DND-41 (cell line): ENCODE measurements at places on chromosomes 6 and 20.

DNA sequence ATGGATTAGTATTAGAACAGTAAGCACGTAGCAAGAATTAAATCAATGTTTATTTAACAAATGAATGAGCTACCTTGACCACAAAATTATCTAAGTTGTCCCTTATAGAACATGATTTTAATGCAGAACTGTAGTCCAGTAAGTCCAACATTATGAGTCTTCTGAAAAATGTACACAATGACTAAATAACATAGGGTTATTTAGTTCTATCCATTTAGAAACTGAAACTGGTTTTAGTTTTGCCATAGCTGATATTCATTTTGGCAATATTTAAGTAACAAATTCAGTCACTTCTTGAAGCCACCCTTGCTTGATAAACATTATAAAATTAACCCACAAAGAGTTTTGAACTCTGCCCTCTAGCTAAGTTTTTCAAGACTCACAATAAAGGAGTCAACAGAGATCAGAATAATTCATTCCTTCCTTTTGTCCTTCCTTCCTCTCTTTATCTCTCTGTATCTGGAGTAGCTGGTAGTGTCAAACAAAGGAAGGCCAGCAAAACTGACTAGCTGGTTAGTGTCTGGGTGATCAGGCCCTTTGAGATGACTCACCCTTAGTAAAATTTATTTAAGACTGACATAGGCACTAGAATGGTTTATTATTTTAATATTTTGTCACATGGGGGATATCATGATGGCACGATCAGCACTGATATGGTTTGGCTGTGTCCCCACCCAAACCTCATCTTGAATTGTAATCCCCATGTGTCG is 115.1 kb downstream of the BTBD9 start:
- no peak for DNase-seq

DNA sequence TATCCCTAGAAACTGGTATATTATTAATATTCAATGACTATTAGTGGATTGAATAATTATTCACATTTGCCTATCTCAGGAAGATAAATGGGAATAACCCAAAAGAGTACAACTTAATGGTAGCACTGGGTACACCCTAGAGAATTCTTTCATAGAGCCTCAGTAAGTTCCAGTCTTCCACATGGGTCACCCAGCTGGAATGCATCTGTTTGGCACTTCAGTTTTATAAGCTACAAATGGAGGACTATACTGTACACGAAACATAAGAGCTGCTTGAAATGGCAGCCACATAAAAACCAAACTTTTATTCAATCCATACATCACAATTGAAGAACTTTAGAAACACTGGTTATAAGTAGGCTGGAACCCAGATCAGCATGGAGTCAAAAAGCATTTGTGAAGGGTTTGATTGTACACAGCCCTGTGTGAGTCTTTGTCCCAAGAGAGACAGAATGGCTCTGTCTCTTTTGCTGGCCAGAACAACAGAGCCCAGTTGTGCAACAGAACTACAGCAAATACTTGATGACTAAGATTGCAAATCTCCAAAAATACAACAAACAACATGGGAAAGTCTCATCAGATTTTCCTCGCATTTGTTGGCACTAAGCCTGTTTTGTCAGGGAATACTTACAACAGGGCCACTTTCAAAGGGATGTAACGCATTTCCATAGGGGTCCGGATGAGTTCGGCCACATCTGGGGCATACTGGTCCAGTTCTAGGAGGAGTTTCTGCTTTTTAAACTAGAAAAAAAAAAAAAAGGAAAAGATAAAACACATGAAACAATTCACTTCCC is 39.5 kb downstream of the PIGU start:
- no peak for DNase-seq

- no peak for DNase-seq
Observed at GRCh38 chr6:148869585-148869984, 122.8 kb downstream of the UST start.

- DNase-seq: no peak
Observed at GRCh38 chr6:80339421-80339820, 232.9 kb downstream of the BCKDHB start.

DNA sequence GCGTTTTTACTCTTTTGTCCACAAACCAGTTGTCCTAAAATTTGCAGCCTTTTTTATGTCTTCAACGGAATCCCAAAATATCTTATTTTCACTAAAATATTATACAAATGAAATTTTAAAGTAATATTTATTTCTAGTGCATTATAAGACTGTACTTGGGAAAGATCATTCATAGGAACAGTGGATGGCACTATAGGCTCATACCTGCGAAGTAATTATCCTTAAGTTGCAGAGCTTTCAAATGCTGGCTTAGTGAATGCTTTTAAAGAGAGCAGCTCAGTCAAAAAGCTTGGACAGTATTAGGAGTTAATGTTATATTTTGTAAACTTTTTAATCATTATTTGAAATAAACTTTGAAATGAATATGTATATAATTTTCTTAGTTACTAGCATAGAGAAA is 254.9 kb downstream of the CDKAL1 start:
- DNase-seq: no peak

DNA sequence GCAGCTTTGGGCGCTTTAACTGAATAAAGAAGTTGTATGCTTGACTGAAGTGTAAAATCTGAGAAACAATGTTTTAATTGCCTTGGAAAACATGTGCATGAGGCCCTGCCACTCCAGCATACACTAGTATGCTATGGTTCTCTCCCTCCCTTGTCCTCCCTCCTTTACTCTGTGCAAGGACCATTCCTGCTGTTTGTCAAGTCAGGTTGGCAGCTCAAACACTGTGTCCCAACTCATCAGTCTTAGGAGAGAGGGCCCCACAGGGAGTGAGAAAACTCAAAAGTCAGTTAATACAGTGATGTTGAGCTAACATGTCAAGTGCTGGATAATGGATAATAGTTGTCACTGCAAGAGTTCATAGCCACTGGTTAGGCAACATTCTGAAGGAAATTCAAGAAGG is 543.6 kb downstream of the GRIK2 start:
- no peak for DNase-seq
